H4 (cell line): ENCODE measurements at places on chromosomes 16 and 17.

GRCh38 chr17:70314506-70314905 is 145.2 kb downstream of the KCNJ2 start:
- no peak for DNase-seq

DNA sequence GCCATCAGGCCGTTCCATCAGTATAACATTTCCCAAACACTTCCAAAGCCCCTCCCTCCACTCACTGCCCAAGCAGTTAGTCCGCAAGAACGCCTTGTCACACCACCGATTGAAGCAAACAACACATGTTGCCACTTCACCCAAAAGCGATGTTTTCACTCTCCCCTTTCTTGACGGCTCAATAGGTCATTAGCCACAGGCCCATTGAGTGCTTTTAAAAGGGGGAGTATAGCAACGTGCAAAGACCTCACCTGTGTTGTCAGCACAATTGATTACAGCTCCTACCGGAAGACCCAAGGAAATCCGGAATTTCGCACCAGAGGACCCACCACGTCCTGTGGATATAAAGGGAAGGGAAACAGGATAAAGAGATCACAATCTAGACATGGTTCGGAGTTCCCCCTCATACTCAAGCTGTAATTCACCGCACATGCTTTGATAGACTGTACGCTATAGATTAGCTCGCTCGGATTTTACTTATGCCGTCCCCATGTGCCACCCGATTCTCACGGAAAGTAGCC is 690 bp downstream of the RPL23 start:
- DNase-seq: no peak

- DNase-seq: no peak
Measured at GRCh38 chr16:24728891-24729242, 584 bp upstream of the TNRC6A start.

GRCh38 chr17:69188064-69188463 is 40.6 kb downstream of the ABCA10 start:
- no peak for DNase-seq

- DNase-seq: no peak
Measured at GRCh38 chr17:81245024-81245664, 6.0 kb downstream of the NDUFAF8 start.

DNA sequence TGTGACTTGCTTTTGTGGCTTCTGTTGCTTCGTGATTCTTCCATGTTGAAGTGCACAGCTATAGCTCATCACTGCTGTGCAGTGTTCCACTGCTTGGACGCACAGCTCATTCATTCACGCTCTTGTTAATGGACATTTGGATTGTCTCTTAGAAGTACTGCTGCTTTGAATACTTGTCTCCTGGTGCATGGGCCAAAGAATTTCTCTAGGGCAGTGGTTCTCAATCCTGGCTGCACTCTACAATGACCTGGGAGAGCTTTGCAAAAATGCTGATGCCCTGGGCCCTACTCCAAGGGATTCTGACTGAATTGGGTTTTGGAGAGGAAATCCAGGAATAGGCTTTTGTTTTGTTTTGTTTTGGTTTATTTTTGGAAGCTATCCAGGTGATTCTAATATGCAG is 20.0 kb downstream of the CCL17 start:
- DNase-seq: no peak

GRCh38 chr16:1914084-1914608 is 4.1 kb downstream of the HS3ST6 start:
- no peak for DNase-seq

GRCh38 chr17:62933501-62934385 is 32.3 kb upstream of the TANC2 start:
- no peak for DNase-seq

DNA sequence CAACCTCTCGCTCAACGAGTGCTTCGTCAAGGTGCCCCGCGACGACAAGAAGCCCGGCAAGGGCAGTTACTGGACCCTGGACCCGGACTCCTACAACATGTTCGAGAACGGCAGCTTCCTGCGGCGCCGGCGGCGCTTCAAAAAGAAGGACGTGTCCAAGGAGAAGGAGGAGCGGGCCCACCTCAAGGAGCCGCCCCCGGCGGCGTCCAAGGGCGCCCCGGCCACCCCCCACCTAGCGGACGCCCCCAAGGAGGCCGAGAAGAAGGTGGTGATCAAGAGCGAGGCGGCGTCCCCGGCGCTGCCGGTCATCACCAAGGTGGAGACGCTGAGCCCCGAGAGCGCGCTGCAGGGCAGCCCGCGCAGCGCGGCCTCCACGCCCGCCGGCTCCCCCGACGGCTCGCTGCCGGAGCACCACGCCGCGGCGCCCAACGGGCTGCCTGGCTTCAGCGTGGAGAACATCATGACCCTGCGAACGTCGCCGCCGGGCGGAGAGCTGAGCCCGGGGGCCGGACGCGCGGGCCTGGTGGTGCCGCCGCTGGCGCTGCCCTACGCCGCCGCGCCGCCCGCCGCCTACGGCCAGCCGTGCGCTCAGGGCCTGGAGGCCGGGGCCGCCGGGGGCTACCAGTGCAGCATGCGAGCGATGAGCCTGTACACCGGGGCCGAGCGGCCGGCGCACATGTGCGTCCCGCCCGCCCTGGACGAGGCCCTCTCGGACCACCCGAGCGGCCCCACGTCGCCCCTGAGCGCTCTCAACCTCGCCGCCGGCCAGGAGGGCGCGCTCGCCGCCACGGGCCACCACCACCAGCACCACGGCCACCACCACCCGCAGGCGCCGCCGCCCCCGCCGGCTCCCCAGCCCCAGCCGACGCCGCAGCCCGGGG is 1.3 kb downstream of the FOXC2 start:
- no peak for DNase-seq

- DNase-seq: no peak
Measured at GRCh38 chr16:62764572-62764971, 728.3 kb upstream of the CDH8 start.

- no peak for DNase-seq
Measured at GRCh38 chr16:15915555-15916081, 27.2 kb upstream of the CEP20 start.

DNA sequence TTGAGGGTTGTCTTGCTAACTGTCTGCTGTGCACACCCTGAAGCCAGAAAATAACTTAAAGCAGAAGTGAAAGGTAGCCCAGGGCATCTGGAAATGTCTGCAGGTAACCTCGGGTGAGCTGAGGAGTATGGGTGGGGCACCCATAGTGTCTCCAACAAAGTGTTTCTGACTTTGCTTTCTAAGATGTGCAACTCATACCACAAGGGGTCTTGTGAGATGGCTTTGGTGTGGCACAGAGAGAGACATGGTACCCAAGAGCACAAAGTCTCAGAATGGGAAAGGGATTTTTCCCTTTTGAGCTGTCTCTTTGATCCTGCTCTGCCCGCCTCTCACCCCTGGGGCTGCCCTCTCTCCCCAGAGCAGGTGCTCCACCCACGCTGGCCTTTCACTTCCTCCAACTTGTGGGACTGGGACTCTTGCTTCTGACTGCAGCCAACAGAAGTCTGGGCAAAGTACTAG is 6.9 kb downstream of the CHD9 start:
- no peak for DNase-seq

DNA sequence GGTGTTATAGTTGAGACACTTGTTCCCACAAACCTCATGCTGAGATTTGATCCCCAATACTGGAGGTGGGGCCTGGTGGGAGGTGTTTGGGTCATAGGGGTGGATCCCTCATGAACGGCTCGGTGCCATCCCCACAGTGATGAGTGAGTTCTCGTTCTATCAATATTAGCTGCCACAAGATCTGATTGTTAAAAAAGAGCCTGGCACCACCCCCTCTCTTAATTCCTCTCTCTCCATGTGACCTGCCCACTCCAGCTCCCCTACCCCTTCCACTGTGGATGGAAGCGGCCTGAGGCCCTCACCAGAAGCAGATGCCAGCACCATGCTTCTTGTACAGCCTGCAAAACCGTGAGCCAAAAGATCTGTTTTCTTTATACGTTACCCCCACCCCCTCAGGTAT is 31.2 kb downstream of the TRIM16 start:
- DNase-seq: no peak

- DNase-seq: no peak
Measured at GRCh38 chr17:81672504-81672903, 6.0 kb downstream of the CCDC137 start.

- DNase-seq: no peak
Measured at GRCh38 chr16:15435216-15435864, 952 bp downstream of the BMERB1 start.

DNA sequence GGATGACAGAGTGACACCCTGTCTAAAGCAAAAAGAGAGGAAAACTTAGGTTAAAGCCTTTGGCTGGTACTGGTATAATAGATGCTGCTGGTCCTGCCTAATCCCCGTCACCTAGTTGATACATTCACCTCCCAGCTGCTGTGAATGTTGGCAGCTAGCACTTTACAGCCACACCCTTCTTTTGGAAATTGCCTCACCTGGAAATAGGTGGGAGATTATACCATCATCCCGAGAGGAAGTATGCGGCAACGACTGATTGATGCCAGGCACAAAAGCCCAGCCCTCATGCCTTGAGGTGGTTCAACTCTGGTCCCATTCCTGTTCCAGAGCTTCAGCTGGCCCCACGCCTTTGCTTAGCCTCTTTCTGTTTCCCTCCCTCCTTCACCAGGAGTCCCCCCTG is 53.2 kb upstream of the SIAH1 start:
- no peak for DNase-seq

- DNase-seq: no peak
Measured at GRCh38 chr17:76495663-76496400, 5.4 kb downstream of the RHBDF2 start.

DNA sequence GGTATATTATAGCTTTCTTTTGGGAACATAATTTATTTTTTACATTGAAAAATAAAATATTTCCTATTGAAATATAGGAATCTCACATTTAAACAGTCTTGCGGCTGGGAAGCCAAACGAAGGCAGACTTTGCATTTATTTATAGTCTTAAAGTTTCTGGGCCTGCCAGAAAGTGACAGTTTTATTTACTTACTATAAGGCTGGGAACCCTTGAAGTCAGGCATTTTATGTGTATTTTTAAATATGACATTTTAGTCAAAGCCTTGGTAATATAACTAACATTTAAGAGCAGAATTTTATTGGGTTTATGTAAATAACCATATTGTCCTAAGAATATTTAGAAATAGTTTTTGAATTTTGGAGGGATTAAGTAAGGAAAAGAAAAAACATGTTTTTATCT is 97.5 kb downstream of the TANGO6 start:
- no peak for DNase-seq

DNA sequence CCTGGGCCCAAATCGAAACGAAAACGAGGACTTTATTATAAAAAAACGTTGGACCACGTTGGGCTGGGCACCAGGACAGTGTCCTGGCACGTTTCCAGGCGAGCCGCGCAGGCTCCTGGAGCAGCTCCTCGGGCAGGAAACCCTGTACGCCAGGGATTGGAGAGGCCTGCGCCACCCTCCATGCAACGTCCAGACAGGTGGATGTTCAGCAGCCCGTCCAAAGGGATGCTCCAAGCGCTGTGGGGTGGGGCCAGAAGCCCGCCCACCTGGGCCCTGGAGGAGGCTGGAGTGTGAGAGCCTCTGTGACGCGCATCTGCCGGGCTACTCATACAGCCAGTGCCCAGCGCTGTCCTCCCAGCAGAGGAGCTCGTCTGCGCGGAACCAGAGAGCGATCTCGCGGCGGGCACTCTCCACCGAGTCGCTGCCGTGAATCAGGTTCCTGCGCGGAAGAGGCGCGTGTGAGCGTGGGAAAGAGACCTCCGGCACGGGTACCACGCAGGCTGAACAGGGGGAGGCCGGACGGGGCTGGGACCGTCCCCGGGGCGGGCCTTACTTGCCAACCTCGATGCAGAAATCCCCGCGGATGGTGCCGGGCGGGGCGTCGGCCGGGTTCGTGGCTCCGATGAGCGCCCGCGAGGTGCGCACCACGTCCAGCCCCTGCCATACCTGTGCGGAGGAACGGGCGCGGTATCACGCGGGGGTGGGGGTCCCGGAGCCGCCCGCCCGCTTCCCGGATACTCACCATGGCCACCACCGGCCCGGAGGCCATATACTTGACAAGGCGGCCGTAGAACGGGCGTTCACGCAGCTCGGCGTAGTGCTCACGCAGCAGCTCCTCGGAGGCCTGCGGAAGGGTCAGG is 785 bp downstream of the NME3 start:
- DNase-seq: no peak

- DNase-seq: no peak
Measured at GRCh38 chr17:30219833-30220232, 15.7 kb downstream of the SLC6A4 start.

- no peak for DNase-seq
Measured at GRCh38 chr17:61131585-61131984, 268.1 kb upstream of the TBX2 start.

DNA sequence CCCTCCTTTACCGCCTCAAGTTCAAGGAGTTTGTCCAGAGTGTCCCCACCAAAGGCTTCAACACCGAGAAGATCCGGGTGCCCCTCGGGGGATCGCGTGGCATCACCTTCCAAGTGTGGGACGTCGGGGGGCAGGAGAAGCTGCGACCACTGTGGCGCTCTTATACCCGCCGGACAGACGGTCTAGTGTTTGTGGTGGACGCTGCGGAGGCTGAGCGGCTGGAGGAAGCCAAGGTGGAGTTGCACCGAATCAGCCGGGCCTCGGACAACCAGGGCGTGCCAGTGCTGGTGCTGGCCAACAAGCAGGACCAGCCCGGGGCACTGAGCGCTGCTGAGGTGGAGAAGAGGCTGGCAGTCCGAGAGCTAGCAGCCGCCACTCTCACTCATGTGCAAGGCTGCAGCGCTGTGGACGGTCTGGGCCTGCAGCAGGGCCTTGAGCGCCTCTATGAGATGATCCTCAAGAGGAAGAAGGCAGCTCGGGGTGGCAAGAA is 1.1 kb downstream of the ARL4D start:
- DNase-seq: no peak

GRCh38 chr16:920051-920681 is 50.6 kb downstream of the LMF1 start:
- DNase-seq: no peak

DNA sequence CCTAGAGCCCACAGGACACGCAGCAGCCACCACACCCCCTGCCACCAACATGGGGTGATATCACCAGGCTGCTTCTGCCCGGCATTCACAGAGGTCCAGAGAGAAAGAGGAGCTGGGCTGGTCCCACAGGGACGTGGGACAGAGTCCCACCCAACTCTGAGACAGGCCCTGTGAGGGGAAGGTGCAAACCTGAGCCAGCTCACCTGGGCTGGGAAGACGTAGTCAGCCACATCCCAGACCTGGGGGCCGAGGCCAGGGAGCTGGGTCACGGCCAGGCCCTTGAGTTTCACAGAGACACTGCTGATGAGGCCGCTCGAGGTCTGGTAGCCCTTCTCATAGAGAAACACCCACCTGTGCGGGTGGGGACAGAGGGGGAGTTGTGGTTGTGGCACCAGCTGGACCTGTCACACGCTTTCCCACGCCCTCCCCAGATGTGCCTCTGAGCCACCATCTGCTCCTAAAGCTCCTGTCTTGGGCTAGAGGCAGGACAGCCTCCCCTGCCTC is 11.2 kb downstream of the P2RX1 start:
- no peak for DNase-seq
